Hematopoietic multipotent progenitor cell treated with erythropoietin and hydrocortisone succinate and interleukin-3 and kit ligand, for 4 days (in vitro differentiated cells): ENCODE measurements at places on chromosomes 7 and 10.

GRCh38 chr10:48470115-48470892 lies 134.6 kb downstream of the ARHGAP22 start:
- peak; percentile 97 for DNase-seq

GRCh38 chr7:5421714-5422395 lies 1.8 kb downstream of the TNRC18 start:
- peak; percentile 81 for DNase-seq

DNA sequence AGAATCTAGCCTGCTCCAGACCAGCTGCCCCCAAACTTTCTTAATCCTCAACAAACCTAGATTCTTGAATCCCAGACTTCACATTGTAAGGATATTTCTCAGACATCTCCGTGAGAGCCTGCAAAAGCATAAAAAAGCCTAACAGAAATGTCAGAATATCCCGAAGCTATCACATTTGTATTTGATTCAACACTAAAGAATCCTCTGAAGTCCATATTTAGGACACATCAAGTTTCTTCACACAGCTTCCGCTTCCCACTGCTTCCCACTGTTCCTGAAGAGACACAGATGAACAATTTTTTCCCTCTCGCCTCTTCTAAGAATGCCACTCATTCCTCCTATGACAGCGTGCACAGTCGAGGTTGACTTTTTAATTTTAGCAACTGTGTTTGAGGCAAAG lies 396.2 kb upstream of the IGFBP3 start:
- DNase-seq, result no peak

- DNase-seq, result no peak
Observed at GRCh38 chr7:77830649-77831355, 32.2 kb downstream of the PHTF2 start.

DNA sequence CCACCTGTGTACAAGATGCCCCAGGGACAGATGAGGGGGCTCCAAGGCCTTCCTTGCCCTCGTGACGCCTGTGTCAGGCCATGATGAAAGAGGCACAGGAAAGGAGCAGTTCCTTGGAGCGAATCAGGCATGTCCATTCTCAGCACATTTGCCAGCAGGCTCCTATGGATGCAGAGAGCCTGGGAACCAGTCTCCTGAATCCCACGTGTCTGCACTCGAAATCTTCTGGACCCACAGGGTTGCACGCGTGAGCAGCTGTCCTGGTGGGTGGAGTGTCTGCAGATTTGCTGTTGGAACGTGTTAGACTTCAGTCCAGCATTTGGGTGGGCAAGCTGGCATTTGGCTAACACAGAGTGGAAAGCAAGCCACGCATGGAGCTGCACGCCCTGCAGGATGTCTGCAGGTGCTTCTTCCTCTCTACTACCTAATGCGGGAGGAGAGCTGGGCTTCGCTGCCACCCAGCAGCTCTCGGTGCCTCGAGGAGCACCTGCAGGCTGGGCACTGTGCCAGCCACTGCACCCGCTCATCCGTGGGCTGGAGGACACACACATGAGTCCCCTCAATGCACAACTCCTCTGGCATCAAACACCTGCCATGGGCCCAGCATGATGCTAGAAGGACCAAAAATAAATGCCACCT lies 140.7 kb downstream of the PAXIP1 start:
- no peak for DNase-seq

GRCh38 chr7:90736968-90737939 lies 141.1 kb downstream of the CDK14 start:
- DNase-seq, result no peak

DNA sequence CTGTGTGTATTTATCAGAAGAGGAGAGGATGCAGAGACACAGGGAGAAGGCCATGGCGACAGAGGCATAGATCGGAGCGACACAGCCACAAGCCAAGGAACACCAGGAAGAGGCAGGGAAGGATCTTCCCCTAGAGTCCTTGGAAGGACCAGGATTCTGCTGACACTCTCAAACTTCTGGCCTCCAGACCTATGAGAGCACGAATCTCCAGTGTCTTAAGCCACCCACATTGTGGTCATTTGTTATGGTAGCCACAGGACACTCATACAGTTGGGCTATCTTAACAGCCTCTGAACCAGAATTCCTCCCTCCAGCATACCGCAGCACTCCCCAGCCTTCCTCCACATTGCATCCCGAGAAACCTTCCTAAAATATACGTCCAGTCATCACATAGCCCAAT lies 367.0 kb upstream of the MGMT start:
- no peak for DNase-seq

DNA sequence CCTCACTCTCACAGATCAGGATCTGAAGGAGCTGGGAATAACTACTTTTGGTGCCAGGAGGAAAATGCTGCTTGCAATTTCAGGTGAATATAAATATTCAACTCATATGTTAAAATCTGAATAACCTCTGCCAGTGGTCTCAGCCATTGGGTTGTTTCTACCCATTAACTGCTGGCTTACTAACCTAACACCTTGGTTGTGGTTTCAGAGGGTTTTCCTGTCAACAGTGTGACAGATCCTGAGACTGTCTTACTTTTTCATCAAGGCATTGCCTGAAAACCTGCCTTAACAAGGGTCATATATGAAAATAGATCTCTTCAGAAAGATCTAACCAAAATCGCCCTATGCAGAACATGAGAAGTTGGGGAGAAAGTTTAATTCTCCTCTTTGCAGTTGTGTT lies 307.7 kb downstream of the BICC1 start:
- no peak for DNase-seq

GRCh38 chr10:133400624-133401424 lies 6.9 kb downstream of the MTG1 start:
- no peak for DNase-seq

DNA sequence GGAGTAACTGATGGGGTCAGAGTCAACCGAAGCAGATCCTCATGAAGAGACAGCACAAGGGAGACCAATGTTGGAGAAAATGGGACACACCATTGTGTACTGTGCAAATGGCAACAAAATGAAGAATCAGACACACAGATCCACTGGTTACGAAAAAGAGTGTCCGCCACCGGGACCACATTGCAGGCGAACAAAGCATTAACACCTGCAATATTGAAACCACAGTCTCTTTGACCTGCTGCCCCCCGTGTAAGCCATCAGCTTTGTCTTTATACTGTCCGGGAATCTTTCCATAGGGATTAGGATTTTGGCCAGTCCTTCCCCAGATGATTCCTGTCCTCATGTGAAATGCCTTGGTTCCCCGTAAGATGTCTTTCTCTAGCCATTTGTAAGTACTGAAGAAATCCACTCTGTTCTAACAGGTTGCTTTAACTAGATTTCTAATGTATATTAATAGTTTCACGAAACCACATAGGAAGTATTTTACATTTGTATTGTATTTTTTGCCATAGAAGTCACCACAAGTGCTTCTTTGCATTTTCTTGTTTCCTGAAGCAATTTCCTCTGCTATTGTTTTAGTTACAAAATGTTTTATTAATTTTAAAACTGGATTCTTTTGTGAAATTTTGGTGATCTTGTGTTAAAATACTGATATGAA lies 140.8 kb upstream of the NFE2L3 start:
- no peak for DNase-seq

- DNase-seq, result no peak
Observed at GRCh38 chr10:2836921-2837662, 230.3 kb upstream of the PFKP start.

DNA sequence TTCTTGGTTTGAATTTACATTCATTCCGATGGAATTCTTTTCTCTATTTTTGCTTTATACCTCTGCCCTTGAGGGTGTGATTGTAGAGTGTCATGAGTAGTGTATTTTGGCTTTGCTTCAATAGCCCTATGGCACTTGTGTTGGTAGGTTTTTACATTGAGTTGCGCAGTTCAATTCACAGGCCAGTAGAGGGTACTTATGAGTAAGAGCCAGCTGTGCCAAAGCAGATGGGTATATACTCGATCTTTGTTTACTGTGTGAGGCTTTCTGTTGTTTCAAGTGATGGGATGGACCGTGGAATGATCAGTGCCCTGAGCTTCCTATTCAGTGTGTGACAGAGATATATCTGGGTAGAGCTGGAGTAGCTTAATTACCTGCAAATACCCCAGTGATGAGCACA lies 4.3 kb upstream of the AKR1C3 start:
- peak; percentile 77 for DNase-seq

DNA sequence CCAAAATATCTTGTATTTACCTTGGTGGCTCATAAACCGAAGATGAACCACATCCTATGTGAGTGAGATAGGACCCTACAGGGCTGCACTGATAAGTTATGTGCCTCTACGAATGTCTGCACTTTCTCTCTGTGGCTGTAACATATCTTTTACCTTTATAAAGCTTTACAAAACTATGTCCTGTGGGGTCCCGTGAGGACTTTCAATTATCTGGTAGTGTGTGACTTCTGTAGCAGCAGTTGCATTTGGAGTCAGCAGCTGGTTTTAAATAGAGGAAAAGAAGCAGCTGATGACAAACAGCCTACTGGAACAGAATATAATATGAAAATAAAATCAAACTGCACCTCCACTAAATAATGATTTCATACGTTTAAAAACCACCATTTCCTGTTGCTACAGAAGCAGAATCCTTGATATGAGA lies 222.4 kb upstream of the GNAI1 start:
- DNase-seq, result peak; percentile 8

GRCh38 chr10:97358349-97358748 lies 23.8 kb upstream of the FRAT2 start:
- DNase-seq, result no peak

DNA sequence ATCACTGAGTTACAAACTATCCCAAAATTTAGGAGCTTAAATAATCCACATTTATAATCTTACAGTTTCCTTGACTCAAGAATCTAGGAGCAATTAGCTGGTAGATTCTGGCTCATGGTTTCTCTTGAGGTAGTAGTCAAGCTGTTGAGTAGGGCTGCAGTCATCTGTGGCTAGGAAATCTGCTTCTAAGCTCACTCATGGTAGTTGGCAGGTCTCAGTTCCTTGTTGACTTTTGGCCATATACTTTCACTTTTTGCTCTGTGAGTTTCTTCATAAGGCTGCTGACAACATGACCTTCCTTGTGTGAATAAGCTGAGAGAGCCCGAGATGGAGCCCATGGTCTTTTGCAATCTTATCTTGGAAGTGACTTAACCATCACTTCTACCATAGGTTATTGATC lies 10.8 kb upstream of the ETV1 start:
- no peak for DNase-seq

- DNase-seq, result no peak
Observed at GRCh38 chr7:151442776-151443496, 3.0 kb upstream of the CRYGN start.

GRCh38 chr10:81903472-81903871 lies 28.5 kb downstream of the NRG3 start:
- DNase-seq, result no peak

DNA sequence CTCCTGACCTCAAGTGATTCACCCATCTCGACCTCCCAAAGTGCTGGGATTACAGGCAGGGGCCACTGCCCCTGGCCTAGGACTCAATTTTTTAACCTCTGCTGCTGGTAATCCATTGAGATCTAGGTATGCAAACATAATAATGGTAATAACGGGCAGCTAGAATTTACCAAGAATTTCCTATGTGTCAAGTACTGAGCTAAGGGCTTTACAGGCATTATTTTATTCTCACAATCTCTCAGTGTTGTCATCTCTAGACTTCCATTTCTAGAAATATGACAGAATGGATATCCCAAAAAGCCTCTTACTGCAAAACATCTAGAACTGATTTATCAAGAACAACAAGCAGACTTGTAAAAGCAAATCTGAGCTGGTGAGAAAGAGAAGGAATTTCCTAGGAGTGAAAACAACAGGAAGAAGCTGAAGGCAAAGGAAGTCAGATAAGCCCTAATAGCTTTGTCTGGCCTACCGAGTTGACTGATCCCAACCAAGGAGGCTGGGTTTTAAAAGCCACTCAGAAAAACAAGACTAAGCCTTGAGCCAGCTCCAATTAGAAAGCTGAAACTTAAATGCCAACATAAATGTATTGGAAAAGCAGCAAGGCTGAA lies 70.6 kb downstream of the CCDC71L start:
- peak; percentile 38 for DNase-seq

DNA sequence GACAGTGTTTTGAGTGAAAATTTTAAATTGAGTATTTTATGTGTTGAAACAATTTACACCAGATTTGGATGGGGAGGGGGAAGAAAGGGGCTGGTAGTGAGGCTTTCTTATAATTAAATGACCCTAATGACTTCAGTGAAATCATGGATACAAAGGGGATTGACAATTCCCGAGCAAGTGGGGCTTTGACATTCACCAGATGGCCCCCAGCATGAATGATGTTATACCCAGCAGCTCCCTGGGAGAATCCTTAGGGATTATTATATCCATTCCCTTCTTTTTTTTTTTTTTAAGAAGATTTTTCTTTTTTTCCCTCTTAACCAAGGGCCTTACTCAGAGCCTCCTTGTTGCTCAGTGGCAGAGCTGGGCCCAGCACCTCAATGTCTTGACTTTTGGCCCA lies 17.9 kb downstream of the PLPP4 start:
- no peak for DNase-seq

DNA sequence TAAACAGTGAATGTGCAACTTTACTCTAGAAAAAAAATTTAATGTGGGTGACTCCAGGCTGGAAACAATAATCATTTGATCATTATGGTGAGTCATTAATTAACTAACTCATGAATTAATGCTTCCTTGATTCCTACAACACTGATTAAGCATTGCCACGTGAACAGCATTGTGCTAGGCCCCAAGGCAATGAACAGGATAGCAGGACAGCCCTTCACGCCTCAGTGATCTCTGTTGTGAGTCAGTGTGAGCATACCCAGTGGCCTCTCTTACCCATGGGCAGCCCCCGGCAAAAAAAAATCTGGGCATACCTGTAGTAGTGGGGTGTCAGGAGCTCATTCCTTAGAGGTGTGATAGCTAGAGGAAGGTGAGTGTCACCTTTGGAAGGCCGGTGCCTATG lies 76.0 kb downstream of the DENND2A start:
- DNase-seq, result no peak

GRCh38 chr7:4744391-4745264 lies 30.8 kb upstream of the AP5Z1 start:
- peak; percentile 95 for DNase-seq

- DNase-seq, result no peak
Observed at GRCh38 chr10:110842326-110842904, 29.3 kb upstream of the PDCD4 start.

GRCh38 chr10:123392182-123392963 lies 238.2 kb downstream of the BUB3 start:
- no peak for DNase-seq

DNA sequence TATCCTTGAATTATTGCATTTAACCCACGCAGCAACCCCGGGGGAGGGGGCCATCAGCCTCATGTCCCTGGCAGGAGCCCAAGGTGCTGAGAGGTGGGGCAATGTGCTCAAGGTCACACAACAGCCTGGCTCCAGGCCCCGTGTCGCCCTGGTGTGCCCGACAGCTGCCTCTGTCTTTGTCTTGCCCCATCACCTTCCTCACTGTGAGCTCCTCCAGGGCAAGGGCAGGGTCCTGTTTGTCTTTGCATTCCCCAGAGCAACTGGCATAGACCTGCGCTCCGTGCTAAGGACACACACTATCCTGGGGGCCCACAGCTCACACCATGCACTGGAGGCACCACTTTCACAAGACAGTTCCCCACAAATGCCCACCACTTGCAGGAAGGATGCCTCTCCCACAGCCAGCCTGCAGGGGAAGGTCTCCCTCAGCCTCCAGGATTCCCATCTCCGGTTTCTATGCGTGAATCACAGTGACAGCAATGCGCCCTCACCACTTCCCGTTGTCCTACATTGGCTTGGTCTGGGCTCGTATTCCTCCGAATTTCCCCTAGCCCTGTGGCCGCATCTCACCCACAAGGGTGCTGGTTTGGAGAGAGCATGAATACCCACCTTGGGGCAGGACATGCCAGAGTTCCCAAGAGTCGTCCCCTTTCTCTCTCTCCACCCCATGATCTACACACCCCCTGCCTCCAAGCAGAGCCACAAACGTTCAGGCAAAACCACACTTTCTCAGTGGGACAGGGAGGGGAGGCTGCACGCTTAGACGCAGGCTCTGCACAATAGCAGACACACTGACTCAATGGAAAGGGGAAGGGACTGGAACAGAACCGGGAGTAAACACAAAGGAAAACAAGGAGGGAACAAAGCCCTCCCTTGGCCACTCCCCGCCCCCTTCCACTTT lies 10.3 kb downstream of the ITPRIP start:
- DNase-seq, result peak; percentile 57
